ENCODE measurements at places on chromosomes 16 and 17. TPM values are rescaled to one million over a fixed set of nuclear protein-coding genes. Genes with fewer than 3 reads are reported as not detected.

DNA sequence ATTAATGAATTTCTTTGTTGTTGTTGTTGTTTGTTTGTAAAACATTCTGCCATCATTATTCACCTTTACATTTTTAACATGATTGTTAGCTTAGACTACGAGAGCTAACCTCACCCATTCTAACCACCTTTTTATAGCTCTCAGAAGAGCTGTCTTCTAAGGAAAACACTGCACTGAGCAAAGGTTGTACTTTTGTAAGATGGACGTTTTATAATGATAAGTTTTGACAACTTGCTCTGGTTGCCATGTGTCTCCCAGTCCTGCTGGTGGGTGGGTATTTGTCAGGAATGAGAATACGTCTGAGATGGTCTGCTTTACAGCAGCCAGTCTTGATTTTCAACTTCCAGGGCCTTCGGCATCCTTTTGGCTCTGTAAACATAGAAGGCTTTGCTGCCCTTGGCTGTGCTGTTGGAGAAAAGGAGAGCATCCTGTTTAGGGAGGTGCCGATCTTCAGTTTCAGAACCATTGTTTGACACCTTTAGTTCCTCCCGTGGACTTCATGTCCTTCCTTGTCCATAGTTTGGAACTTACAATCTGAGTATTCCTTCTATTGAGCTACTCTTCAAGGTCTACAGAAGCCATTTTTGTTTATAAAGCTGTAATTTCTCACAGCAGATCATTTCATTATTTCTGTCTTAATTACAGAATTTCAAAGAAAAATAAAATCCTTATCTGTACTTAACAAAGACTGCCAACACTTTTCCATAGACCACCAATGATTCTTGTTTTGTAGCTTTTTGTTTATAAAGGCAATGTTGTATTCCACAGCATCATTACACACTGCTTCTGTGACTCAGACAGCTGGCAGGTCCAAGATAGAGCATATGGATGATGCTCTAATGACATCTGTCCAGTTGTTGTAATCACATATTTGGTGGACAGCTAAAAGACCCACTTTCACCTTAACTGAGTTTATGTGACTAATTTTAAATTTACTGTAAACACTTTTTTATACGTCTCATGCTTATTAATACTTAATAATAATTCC, 270.1 kb upstream of the TBX2 start:
- H3K27ac ChIP-seq: peak overlapping the region; percentile 59
- no peak overlapping the region for H3K4me3 ChIP-seq
- no peaks in the 10 kb centered on the region for H3K27me3 ChIP-seq
- DNase-seq: no peak
- peaks cover 32% of the 10 kb centered on the region for H3K4me1 ChIP-seq
- H3K36me3 ChIP-seq: no peaks in the 10 kb centered on the region

GRCh38 chr17:2974347-2974746, 89.1 kb downstream of the OR1D5 start:
- H3K27me3 ChIP-seq: no peaks in the 10 kb centered on the region
- no peak overlapping the region for H3K27ac ChIP-seq
- no peaks in the 10 kb centered on the region for H3K36me3 ChIP-seq
- H3K4me1 ChIP-seq: no peaks in the 10 kb centered on the region
- no peak overlapping the region for H3K4me3 ChIP-seq
- no peak for DNase-seq

GRCh38 chr17:49779739-49780231, 8.7 kb upstream of the KAT7 start:
- DNase-seq: no peak
- H3K4me1 ChIP-seq: no peaks in the 10 kb centered on the region
- no peaks in the 10 kb centered on the region for H3K36me3 ChIP-seq
- H3K4me3 ChIP-seq: no peak overlapping the region
- H3K27ac ChIP-seq: peak overlapping the region; percentile 29

DNA sequence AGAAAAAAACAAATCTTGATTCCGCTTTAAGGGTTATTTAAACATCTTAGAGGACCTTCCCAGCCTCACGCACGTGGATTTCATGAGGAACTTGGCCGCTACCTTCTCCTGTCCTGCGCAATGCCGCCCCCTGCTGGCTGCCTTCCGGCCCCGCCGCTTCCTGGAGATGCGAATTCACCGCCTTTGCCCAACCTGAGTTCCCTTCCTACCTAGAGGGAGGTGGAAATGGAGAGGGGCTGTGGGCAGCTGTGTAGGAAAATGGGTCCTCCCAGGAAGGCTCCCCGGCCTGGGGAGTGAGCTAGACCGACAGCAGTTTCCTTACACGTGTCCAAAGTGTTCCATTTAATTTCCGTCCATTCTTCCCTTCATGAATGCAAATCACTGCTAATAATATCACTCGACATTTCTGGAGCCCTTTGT, 1.0 kb upstream of the ABCC12 start:
- no peaks in the 10 kb centered on the region for H3K36me3 ChIP-seq
- DNase-seq: peak; percentile 86
- peaks cover 3% of the 10 kb centered on the region for H3K4me1 ChIP-seq
- H3K4me3 ChIP-seq: no peak overlapping the region

DNA sequence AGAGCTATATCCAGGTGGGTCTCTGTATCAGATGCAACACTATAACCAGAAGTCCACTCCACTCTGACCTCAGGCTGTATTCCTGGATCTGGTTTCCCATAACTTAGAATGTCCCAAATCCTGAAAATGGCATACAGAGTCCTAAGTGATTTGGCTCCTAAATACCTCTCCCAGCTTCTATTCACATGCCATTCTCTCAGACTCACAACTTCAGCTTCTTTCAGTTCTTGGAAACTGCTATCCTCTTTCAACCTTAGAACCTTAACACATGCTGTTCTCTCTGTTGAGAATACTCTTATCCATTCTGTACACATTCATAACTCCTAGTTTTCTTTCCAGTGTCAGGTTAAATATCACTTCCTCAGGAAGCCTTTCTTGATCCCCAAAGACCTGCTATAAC, 132.0 kb downstream of the BRIP1 start:
- no peak overlapping the region for H3K4me3 ChIP-seq
- no peaks in the 10 kb centered on the region for H3K36me3 ChIP-seq
- H3K27me3 ChIP-seq: no peaks in the 10 kb centered on the region
- DNase-seq: no peak
- no peak overlapping the region for H3K27ac ChIP-seq

DNA sequence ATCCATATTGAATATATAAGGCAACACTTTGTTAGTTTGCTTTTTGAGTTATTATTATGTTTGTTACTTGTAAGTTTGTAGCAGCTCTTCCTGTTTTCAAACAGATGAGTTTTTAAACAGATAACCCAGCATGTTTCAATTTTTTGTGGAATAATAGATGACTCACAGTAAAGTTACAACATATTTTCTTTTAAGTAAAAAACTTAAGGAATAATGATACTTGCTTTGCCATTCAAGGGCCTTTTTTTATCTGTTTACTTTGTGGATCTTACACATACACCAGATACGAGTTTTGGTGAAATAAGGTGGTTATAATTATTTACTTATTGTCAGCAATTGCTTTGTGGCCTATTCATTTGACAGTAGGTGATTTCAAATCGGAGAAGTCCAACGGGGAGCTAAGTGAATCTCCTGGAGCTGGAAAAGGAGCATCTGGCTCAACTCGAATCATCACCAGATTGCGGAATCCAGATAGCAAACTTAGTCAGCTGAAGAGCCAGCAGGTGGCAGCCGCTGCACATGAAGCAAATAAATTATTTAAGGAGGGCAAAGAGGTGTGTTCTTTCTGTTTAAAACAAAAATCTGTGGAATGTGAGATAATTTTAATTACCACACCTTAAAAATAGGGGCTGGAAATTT, 66.3 kb downstream of the BPTF start:
- no peaks in the 10 kb centered on the region for H3K27me3 ChIP-seq
- no peak for DNase-seq
- no peak overlapping the region for H3K4me3 ChIP-seq
- no peaks in the 10 kb centered on the region for H3K4me1 ChIP-seq

GRCh38 chr17:33667671-33668070, 374.6 kb upstream of the ASIC2 start:
- no peaks in the 10 kb centered on the region for H3K36me3 ChIP-seq
- H3K27ac ChIP-seq: no peak overlapping the region
- no peak overlapping the region for H3K4me3 ChIP-seq
- no peaks in the 10 kb centered on the region for H3K27me3 ChIP-seq

DNA sequence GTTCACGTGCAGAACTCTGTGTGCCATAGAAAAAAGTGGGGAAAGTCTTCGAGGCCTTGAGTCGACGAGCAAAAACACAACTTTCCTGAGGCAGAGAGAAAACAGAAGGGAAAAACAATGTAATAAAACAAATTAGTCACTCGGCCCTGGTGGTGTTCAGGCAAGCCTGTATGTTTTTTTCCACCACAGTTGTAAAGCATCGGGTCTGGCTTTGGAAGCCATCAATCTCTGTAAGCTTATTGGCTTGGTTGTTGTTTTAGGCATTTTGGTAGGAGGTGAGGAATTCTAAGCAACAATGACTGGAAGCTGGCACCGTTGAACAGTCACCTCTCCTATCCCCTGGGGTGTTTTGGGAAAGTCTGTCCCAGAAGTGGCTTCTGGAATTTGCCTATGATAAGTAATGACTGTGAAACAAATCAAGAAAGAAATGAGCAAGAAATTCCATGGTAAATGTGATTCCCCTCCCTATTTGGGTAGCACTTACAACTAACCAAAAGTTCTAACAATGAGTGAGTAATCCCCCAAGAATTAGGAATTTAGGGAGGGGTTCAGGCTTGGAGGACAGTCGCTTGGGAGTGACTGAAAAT, 2.8 kb downstream of the CDH13 start:
- DNase-seq: no peak
- H3K4me1 ChIP-seq: peaks cover 29% of the 10 kb centered on the region
- H3K27me3 ChIP-seq: no peaks in the 10 kb centered on the region
- peak overlapping the region; percentile 84 for H3K4me3 ChIP-seq
- H3K36me3 ChIP-seq: no peaks in the 10 kb centered on the region

- peaks cover 6% of the 10 kb centered on the region for H3K4me1 ChIP-seq
- H3K36me3 ChIP-seq: no peaks in the 10 kb centered on the region
- no peak for DNase-seq
- no peak overlapping the region for H3K4me3 ChIP-seq
- H3K27me3 ChIP-seq: no peaks in the 10 kb centered on the region
- no peak overlapping the region for H3K27ac ChIP-seq
These were observed 59.5 kb downstream of the CDYL2 start for GRCh38 chr16:80744856-80745255.

DNA sequence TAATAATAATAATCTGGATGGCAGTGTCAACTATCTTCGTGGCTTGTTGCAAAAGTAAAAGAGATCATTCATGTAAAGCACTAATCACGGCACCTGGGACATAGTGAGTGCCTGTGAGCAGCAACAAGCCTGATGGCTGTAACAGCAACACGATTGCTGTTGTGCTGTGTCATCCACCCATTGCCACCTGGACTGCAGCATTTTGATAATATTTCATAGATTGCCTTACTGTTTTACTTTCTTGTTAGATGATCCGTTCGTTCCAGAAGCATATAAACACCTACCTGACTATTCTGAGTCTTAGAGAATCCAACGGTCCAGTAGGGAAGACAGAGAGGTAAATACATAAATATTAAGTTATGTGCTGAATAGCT, 3.1 kb upstream of the MRPS23 start:
- H3K4me1 ChIP-seq: peaks cover 68% of the 10 kb centered on the region
- peaks cover 10% of the 10 kb centered on the region for H3K36me3 ChIP-seq
- peak overlapping the region; percentile 97 for H3K27ac ChIP-seq
- no peak for DNase-seq

GRCh38 chr17:67431249-67432015, 54.4 kb downstream of the PITPNC1 start:
- no peak overlapping the region for H3K4me3 ChIP-seq
- peak overlapping the region; percentile 49 for H3K27ac ChIP-seq
- H3K4me1 ChIP-seq: peaks cover 14% of the 10 kb centered on the region

DNA sequence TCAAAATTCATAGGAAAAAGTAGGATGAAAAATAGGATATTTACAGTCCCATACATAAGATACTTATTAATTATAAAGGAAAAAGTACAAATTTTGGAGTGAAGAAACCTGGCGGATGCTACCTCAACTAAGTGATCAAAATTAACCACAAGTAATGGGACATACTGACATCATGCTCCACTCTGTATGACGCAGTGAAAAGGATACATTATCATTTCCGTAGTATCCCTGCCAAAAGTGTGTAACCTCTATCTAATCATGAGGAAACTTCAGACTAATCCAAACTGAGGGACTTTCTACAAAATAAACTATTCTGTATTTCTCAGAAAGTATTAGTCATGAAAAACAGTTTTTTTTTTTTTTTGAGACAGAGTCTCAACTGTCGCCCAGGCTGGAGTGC, 60.5 kb downstream of the TRIM37 start:
- DNase-seq: no peak
- no peak overlapping the region for H3K4me3 ChIP-seq
- no peaks in the 10 kb centered on the region for H3K27me3 ChIP-seq
- H3K36me3 ChIP-seq: peaks cover 92% of the 10 kb centered on the region

DNA sequence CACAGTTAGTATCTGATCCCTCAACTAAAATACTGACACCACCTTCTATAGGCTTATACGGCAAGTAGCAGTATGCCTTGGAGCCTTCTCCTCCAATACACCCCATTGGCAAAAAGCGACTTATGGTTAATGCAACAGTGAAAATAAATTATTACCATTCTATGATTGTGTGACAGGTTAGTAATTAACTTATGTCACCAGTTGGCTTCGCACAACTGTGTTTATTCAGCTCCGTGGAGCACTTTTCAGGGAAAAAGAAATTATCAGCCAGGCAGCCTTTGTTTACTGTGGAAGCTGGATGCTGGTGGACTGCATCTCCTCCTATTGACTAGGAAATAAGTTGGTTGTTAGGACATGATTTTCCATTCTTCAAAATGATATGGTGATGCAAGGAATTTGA, 833.8 kb upstream of the RBFOX1 start:
- no peaks in the 10 kb centered on the region for H3K4me1 ChIP-seq
- H3K27me3 ChIP-seq: peaks cover 4% of the 10 kb centered on the region
- no peak overlapping the region for H3K4me3 ChIP-seq
- no peak for DNase-seq

- H3K4me1 ChIP-seq: peaks cover 3% of the 10 kb centered on the region
- no peaks in the 10 kb centered on the region for H3K36me3 ChIP-seq
- H3K4me3 ChIP-seq: no peak overlapping the region
- H3K27ac ChIP-seq: no peak overlapping the region
- DNase-seq: no peak
These were observed 98.2 kb upstream of the NOL11 start for GRCh38 chr17:67619555-67619954.

UMOD gene
- total RNA-seq: not detected

TP53TG3B gene
- not detected for total RNA-seq

CCL3 gene
- total RNA-seq: 8.8 TPM

CD300A gene
- total RNA-seq: 2.1 TPM

ASPHD1 gene
- total RNA-seq: 5.3 TPM

SEPTIN1 gene
- total RNA-seq: 1.5 TPM
